ENCODE measurements at places on chromosomes 5 and 9.

DNA sequence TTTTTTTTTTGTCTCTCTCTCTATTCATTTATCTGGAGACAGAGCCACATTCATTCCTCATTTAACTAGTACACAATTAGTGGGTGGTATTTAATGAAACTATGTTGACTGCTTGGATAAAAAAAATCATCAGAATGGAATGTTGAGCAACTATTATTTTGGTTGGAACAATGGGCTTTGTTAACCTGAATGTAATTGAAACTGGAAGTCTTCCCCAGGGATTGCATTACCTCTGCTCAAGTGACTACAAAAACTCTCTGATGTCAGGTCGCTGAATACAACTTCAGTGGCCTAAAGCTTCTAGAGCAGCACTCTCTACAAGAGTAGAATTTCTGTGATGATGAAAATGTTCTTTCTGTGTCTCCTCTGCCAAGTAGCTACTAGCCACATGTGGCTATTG, 295.8 kb downstream of the DEPDC1B start:
- no peak for DNase-seq

DNA sequence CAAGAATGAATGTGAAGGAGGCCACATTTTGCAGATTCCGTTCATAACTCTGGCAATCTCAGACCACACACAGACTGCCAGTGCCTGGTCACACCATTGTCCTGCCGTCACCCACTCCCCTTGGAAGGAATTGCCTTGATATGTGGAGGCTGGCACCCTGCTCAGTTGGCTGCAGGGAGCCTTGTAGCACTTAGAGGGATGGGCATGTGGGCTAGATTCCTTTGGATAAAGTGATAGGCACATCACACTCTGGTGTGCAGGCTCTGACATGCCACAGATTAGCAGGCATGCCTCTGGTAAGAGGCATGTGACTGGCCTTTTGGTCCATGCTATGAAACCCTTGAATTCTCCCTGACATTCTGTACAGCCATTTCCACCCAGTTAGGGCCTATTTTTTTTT, 254.6 kb upstream of the PIK3R1 start:
- DNase-seq: no peak

DNA sequence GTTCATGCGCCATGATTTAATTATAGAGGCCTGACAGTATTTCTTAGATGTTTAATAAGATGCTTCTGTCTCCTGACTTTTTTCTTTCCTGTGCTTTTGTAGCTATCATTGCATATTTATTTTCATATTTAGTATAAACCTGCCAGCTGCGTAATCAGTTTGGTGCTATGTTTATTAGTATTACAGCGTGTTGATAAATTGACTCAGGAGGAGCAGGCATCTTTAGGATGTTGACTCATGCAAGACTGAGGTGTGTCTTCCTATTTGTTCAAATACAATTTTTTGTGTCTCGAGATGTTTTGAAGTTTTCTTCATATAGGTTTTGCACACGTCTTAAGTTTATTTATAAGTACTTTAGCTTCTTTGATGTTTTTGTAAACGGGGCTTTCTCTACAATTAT, 35.9 kb upstream of the EXOC3 start:
- DNase-seq: no peak

DNA sequence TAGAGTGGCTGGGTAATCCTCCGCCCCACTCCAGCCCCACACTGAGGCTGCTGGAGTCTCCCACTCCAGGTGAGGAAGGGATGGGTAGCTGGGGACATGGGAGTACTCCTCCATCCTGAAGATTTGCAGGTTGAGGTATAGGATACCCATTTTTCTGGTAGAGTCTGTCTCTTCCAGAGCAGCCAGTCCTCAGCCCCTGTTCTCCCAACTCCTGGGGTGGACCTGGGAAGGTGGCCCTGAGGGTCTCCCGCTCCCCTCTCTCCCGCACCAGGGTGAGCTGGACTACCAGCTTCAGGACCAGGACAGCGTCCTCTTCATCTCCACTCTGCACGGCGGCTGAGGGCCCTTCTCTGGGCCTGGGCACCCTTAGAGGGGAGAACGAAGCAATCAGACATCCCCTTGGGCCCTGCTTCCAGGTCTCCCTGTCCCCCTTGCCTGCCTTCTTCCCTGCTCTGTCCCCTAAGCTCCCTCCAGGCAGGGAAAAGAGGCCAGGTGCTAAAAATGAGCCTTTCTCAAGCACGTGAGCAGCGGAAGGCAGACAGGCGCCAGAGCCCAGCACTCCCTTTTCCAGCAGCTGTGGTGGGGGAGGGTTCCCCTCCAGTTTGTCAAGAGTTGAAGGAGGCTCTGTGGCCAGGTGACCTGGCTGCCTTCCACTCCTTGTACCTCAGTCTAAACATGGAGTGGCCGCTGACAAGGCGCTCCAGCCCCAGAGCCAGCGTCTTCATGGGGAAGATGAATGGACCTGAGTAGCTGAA, 18.4 kb downstream of the URM1 start:
- no peak for DNase-seq

- no peak for DNase-seq
These were observed 28.7 kb downstream of the XPA start for GRCh38 chr9:97668485-97668884.

DNA sequence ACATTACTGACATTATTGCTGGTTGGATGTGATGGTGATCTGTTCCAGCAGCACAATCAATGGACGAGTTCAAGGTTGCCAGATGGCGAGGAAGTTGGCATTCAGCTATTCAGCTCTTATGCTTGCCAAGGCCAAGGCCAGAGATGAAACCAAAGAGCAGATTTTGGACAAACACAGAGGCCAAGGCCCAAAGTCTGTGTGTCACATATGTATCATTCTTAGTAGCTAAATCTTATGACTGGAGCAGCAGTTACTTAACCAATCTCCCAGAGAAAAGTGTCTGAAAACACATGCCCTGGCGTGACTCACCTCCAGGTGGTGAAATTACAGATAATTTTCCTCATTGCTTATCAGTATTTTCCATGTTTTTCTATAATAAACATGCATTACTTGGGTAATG, 189.0 kb upstream of the EGFLAM start:
- no peak for DNase-seq

DNA sequence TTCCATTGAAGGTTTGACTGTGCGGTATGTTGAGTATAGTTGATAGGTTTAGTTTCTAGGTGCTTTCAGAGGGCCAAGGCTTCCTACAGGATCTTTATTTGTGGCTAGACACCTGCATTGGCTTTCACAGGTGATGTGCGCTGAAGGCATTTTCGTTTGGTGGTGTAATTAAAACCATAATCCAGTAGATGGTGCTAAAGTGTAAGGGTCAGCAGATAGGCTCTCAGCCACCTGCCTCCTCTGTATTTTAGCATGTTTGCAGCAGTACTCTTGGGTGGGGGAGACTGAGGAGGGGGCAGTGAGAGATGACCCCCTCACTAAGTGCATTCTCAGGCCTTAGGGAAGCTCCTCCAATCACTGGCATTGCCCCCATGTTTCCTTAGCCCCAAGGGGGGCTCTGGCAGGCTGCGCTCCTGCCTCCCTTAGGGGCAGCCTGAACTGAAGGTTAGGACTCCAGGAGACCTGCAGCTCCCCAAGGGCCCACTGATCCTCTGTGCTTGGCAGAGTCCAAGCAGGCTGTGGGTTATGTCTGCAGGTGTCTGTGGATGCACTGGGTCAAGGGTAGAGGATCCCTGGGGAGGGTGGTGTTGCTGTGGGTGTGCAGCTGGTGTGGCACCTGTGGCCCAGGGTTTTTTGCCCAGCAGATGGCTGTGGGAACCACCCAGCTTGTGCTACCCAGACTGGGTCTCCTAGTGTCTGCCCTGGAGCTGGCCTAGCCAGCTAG, 23.4 kb downstream of the CDK20 start:
- peak; percentile 19 for DNase-seq

GRCh38 chr9:34430843-34431437, 27.4 kb downstream of the FAM219A start:
- no peak for DNase-seq

- DNase-seq: no peak
These were observed 8.6 kb downstream of the SPINK4 start for GRCh38 chr9:33248606-33249005.

GRCh38 chr5:142627383-142628217, 58.3 kb downstream of the FGF1 start:
- DNase-seq: no peak

GRCh38 chr9:86892576-86892975, 54.7 kb downstream of the GAS1 start:
- DNase-seq: no peak

DNA sequence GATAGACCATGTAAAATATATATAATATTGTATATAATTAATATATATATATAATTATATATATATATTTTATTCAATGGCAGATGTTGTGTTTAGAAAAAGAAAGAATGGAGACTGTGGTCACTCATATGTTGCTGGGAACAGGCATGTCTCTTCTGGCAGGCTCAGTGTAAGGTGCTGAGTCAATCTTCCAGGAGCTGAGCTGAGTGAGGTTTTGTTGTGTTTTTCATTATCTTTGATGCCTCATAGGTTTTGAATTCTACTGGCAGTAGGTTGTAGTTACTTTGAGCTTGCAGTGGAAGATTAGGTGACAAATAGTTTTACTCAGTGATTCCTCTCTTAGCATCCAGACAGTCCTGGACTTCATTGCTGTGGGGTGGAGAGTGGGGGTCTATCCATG, 561.3 kb downstream of the IRX1 start:
- DNase-seq: no peak

DNA sequence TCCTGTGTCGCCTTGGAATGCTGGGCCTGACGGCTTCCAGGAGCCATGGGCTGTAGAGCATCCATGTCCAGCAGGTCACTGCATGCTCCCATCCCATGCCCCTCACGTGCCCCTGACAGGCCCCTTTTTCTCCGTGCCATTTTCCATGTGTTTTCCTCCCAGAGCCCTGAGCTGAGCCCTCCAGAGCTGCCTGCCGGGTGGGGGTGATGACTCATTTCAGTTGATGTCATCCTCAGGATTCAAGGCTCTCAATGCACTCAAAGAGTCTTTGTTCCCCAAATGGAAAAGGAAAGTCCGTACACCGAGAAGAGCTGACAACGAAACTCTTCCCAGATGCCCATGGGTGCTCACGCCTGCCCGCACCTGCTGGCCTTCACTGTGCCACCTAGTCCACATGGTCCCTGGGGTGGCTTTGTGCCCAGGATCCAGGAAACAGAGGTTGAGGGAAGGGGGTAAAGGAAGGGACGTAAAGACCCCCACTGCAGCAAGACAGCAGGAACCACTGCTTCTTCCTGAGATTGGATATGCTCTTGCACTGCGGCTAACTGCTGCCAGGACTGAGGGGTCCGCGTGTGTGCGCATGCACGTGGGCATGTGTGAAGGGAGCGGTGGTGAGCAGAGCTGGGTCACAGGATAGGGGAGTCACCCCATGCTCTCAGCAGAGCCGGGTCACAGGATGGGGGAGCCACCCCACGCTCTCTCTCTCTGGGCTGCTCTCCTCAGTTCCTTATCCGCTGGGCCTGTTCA, 27.6 kb downstream of the COL15A1 start:
- no peak for DNase-seq

DNA sequence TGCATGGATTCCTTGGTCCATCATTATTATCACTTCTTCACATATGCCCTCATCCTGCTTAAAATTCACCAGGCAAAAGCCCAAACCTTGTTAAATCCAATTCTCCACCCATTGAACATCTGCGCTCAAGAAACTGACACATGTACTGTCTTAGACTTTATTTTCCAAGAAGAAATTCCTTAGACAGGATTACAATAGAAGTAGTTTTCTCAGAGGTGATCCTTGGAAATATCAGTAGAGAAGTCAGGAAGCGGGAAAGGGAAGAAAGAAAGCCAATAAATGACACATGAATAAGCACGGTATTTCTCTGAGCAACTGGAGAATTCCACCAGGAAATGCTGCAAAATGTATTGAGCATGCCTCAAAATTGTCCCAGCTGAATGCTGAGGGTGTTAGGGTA, 90.2 kb downstream of the FOXD1 start:
- DNase-seq: no peak

- DNase-seq: no peak
These were observed 111.8 kb downstream of the LRRC70 start for GRCh38 chr5:62690421-62690820.

DNA sequence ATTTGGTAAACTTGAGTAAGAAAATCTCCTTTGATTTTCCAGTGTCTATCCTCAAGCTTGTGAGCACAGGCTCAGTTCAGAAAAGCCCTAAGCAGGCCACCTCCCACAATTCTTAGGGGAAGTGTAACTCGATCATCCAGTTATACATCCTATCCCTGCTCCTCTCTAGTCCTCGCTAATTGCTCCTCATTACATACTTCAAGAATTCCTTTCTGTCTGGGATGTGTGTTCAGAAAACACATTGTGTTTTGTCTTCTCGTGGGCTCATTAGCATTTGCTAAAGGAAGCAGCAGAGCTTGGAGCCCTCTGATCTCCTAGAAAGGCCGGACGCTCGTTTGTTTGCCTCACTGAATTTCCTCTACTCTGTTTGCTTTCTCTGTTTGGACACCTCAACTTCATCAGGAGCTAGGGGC, 268.2 kb upstream of the RFX3 start:
- no peak for DNase-seq

GRCh38 chr5:110545716-110546115, 180.8 kb downstream of the TMEM232 start:
- no peak for DNase-seq

GRCh38 chr5:82011761-82012160, 39.9 kb downstream of the ATG10 start:
- no peak for DNase-seq

GRCh38 chr5:170885809-170886208, 24.0 kb downstream of the RANBP17 start:
- DNase-seq: no peak

GRCh38 chr5:111505096-111505495, 7.2 kb downstream of the STARD4 start:
- no peak for DNase-seq

- no peak for DNase-seq
These were observed 109.8 kb downstream of the SERINC5 start for GRCh38 chr5:80146046-80146445.

GRCh38 chr9:126621919-126622735, 8.4 kb downstream of the LMX1B start:
- no peak for DNase-seq

DNA sequence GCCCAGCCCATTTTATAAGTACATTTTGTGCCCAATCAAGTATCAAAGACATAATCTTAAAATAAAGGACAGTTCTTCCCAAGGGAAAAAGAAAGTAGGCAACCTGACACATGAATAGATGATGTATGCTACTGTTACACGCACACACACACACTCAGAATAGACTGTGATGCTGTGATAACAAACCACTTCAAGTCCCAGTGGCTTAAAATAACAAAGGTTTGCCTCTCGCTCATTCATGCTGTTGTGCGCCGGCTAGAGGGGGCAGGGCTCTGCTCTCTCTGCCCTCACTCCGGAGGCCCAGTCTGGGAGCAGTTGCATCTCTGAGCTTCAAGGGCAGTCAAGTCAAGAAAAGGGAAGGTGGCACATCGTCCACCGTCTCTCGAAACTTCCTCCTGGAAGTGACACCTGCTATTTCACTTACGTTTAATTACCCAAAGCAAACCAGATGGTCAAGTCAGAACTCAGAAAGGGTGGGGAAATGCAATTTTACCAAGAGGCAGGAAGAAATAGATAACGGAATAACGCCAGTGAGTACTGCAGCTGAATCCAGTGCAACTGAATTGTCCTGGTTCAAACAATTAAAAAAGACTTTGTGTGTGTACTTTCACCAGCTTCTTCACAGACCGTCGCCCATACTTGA, 43.3 kb downstream of the ANKRD33B start:
- DNase-seq: no peak

- DNase-seq: no peak
These were observed 142.0 kb downstream of the ZCCHC7 start for GRCh38 chr9:37262410-37262809.

GRCh38 chr5:122751293-122751782, 23.5 kb upstream of the SNX2 start:
- no peak for DNase-seq
